B cell (primary cell): ENCODE measurements at places on chromosomes 11 and 22. TPM values are rescaled to one million over a fixed set of nuclear protein-coding genes. Genes with fewer than 3 reads are reported as not detected.

DNA sequence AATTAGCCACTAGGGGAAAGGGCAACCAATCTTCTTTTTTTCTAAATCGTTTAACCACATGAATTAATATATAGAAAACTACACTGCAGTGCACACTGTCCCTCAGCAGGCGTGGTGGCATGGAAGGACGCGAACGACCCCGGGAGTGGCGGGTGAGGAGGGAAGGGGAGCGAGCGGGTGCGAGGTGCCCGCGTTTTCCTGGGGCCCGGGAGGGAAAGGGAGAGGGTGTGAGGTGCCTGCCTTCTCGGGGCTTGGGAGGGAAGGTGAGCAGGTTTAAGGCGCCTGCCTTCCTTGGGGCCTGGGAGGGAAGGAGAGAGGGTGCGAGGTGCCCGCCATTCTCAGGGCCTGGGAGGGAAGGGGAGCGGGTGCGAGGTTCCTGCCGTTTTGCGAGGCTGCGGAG lies 765 bp downstream of the GAB4 start:
- DNase-seq: no peak

DNA sequence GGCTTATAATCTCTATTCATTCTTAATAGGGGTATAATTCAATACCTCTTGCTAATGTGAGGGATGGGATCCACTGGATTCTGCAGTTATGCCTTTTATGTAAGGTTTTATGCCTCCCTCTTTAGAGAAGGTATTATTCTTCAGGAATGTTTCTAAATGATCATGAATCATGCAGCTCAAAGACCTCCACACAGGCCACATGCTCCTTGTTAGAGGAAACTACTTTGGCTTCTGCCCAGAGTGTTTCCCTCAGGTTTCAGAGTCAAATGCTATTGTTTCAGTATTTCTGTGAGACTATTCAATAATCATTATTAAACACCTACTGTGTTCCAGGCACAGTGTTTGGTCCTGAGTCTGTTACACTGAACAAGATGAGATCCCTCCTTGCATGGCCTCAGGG lies 115.9 kb downstream of the RAB38 start:
- DNase-seq: no peak

GRCh38 chr11:99080154-99080553 lies 59.4 kb downstream of the CNTN5 start:
- DNase-seq: no peak

DNA sequence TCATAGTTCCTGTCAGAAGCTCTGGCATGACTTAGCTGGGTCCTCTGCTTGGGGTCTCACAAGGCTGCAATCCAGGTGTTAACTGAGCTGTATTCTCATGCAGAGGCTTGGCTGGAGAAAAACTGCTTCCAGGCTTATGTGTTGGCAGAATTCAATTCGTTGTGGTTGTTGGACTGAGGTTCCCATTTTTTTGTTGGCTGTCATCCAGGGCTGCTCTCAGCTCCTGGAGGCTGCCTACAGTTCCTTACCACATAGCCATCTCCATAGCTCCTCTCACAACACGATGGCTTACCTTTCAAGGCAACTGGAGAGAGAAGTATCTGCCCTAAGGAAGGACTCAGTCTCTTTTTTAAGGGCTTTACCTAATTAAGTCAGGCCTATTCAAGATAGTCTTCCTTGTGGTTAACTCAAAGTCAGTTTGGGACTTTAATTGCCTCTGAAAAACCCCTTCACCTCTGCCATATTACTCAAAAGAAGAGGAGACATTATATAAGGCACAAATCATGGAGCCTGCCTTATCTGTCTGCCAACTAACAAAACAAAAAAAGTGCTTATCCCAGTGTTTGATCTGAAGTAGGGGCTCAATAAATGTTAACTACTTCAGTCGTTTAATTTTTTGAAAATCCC lies 35.2 kb downstream of the OR2AG2 start:
- DNase-seq: no peak

Gene DNAJB7
- not detected in 2 replicates for total RNA-seq

GRCh38 chr11:75205564-75206020 lies 35.0 kb upstream of the TPBGL start:
- DNase-seq: no peak

- DNase-seq: no peak
These were observed 794.0 kb downstream of the CNTN5 start for GRCh38 chr11:99814738-99815137.

- DNase-seq: no peak
These were observed 203.1 kb upstream of the CADM1 start for GRCh38 chr11:115707180-115707905.

GRCh38 chr11:100964435-100964834 lies 165.2 kb downstream of the PGR start:
- DNase-seq: no peak

DNA sequence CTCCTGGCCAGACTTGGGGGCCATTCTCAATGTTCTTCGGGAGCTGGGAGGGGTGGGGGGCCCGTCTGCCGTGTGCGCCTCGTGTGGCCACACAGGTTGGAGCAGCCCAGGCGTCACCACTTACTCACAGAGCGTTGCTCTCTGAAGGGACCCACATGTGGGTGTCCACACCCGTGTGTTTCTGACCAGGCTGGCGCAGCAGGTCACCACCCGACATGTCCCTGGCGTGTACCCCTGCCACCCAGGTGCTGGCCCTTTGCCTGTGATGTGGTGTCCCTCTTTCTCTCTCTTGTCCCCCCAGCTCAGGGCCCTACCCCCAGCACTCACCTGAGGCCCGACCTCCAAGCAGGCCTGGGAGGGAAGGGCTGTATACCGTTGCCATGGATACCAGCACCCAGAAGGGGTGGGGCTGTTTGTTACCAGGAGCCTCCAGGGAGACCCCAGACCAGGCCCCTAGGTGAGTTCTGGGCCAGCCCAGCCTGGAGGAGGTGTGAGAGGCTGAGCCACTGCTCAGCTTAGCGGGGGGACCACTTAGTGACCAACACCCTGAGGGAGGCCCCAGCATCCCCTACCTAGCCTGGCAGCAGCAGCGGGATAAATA lies 1.4 kb downstream of the LMNTD2 start:
- DNase-seq: peak; percentile 41

GRCh38 chr11:115298300-115299012 lies 205.8 kb downstream of the CADM1 start:
- no peak for DNase-seq

Gene GGTLC2
- not detected in 2 replicates for total RNA-seq

GRCh38 chr11:36092314-36093030 lies 148.6 kb downstream of the LDLRAD3 start:
- DNase-seq: no peak

Gene SLN
- total RNA-seq: not detected in 2 replicates
